ENCODE measurements at places on chromosomes 3 and 15.

DNA sequence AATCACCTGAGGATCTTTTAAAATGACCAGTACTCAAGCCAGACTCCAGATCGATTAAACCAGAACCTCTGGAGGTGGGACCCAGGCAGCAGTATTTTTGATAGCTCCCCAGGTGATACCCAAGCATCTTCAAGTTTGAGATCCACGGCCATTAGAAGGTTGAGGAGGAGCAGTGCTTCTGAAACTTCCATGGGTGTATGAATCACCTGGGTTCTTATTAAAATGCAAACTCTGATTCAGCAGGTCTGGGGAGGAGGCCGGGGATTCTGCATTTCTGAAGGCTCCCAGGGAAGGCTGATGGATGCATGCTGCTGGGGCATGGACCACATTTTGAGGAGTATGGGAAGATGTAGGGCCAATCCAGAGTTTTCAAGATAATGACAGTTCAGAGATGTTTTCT, 55.4 kb downstream of the ATG7 start:
- no peak for DNase-seq

DNA sequence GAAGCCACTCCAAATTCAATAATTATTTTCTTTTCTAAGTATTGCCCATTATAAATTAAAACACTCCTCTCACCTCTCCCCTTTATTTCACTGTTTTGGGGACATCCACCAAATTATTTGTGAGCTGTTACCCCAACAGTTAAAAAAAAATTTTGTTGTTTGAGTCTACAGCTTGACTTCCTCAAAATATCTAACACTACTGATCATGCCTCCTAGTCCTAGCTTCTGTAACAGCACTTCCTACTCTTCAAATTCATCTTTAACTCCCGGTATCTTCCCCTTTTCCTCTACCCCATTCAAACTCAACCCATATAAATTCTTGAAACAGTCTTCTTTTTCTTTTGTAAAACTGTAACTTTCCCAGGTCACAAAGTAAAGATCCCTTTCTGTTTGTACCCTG, 15.9 kb downstream of the PARL start:
- DNase-seq = no peak

- no peak for DNase-seq
These were observed 40.2 kb downstream of the SUMF1 start for GRCh38 chr3:4426782-4427344.

DNA sequence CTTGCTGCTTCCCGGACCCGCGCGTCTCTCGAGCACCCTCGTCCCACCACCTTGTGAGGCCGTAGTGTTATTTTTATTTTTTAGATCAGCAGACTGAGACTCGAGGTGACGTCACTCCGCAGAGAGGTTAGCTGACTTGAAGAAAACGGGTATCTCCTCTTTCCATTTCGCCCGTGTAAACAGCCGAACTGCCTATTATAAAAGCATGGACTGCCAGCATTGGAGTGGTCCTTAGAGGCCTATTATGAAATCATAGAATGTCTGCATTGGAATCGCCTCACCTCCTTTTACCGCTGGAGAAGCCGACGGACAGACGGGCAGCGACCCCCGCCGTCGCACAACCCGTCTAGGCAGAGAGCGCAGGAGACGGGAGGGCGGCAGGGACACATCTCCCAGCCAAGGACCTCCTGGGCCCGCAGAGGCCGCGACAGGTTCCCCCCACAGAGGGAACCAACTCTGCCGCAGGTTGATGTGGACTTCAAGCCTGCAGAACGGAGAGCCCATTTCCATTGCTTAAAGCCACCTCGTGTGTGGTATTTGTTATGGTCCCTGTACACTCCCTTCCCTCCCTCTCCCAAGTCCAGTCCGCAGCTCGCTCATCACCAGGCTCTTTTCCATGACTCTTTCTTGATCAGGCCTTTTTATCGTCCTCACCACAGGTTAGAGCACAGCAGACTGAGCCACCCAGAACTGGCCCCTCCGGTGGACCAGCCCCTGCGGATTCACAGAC, 540 bp upstream of the PPP1R2 start:
- no peak for DNase-seq

DNA sequence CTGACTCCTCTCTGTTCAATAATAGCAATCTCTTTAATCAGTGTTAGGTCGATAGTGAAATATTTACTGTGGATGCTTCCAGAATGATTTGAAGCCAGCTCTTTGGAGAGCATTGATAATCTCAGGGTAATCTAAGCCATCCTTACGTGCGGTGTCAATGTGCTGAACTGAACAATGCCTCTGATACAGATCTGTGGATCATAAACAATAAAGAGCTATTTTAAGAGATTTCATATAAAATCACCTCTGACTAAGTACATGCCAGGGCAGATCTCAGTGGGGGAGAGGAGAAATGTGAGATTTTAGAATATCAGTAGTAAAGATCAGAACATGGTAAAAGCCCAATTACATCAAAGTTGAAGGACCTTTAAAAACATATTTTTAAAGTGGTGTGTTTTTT, 319.3 kb upstream of the GBE1 start:
- DNase-seq = no peak

DNA sequence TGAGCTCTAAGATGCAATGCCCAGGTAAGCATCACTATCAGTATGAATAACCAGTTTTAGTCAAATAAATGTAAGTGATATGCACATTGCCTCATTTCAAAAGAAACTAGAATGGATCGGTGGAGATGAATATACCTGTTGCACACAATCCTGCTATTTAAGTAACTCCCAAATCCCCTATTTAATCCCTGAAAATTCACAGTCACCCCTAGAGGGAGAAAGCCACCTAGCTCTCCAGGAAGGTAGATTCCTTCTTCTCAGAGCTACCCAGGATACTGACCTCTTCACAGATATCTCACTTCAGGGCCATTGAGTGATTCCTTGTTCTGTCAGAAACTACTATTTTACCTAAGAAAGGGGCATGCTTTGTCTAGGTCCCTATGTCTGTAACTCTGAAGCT, 11.7 kb downstream of the LSAMP start:
- no peak for DNase-seq

DNA sequence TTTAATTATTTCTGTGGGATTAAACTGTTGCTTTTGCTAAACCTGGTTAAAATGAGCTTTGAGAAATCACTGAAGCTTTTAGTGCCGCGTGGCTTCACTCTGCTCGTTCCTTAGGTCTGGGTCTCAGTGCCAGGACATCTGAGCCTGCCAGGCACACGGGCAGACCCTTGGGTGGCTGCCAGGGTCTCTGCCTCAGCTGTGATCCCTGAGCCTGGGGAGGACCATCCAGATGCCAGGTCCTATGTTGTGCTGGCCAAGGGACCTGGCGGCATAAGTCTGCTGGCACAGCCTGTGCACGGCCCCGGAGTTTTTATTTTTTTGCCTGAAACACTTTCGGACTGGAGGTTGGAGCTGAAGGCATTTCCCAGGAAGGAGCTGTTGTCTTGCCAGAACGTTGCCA, 328.1 kb downstream of the LRTM1 start:
- DNase-seq = no peak
